ENCODE measurements at places on chromosomes 4 and X.
A peak's percentile ranks its signal among the peaks of the same experiment; 100 is the strongest.

GRCh38 chr4:167100120-167100519 lies 134.2 kb downstream of the SPOCK3 start:
- DNase-seq, result peak; percentile 5

DNA sequence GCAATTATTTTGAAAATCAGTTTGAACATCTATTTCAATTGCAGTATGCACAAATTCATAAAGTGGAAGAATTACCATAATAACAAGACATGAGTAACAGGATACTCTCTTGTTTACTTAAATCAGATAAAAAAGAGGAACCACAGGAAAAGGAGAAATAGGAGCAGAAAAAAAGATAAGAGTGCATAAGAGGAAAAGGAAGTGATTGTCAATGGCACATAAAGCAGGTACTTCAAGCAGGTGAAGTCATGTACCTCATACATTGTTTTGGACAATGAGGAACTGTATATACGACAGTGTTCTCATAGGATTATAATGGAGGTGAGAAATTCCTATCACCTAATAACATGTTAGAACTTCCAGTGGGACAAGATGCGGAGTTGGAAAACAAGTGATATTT lies 334.5 kb upstream of the PCDH7 start:
- no peak for DNase-seq

- DNase-seq, result no peak
These were observed 32.3 kb downstream of the MAML3 start for GRCh38 chr4:140121646-140122045.

DNA sequence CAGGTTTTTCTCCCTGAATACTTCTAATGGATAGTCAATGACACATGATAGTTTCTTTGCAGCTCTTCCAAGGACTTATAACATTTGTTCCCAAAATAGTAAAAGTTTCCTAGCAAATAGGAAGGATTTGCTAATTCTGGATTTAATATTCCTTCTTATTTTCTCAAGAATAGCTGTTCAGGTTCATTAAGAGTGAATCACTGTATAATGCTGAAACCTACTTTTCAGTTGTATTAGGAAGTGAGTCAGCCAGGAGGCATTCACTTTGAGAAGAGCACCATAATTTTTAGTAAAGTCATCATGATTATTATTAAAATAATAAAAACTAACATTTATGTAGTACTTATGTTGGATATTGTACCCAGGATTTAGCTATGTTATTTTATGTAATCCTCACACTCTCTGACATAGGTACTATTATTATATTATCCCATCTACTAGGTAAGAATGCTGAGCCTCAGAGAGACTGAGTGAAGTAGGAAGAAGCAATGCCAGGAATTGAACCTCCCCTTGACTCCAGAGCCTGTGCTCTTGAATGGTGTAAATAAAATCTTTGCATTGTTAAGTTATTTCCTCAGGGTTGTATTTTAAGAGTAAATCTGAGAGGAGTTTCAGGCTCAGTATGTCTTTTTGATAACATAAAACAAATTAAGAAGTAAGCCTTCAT lies 114.8 kb downstream of the REELD1 start:
- peak; percentile 46 for DNase-seq

- DNase-seq, result no peak
These were observed 22.7 kb downstream of the DYNLT3 start for GRCh38 chrX:37824491-37825214.

- no peak for DNase-seq
These were observed 89.3 kb downstream of the TSPAN5 start for GRCh38 chr4:98568941-98569663.

DNA sequence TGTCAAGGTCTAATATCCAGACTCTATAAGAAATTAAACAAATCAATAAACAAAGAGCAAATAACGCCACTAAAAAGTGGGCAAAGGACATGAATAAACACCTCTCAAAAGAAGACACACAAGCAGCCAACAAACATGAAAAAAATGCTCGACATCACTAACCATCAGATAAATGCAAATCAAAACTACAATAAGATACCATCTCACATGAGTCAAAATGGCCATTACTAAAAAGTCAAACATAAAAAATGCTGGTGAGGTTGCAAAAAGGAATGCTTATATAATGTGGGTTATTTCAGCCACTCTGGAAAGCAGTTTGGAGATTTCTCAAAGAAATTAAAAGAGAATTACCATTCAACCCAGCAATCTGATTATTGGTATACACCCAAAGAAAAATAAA lies 481.1 kb downstream of the STPG2 start:
- DNase-seq, result no peak

DNA sequence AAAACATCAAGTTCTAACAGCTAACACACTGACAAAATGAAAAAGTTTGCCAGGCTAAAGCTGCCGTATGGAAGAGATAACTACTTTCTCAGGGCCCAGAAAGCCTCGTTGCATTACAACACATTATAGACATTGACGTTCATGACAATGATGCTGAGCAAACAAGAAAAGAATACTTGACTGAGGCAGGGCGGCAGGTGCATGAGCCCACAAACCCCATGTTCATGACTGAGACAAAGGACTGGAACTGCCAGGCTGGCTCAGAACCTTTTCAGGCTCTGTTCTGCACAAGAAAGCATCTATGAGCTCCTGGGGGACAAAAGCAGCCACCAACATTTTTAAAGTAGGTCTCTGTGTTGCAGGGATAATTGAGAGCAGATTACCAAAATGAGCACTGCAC lies 13.6 kb downstream of the TLR6 start:
- DNase-seq, result no peak

DNA sequence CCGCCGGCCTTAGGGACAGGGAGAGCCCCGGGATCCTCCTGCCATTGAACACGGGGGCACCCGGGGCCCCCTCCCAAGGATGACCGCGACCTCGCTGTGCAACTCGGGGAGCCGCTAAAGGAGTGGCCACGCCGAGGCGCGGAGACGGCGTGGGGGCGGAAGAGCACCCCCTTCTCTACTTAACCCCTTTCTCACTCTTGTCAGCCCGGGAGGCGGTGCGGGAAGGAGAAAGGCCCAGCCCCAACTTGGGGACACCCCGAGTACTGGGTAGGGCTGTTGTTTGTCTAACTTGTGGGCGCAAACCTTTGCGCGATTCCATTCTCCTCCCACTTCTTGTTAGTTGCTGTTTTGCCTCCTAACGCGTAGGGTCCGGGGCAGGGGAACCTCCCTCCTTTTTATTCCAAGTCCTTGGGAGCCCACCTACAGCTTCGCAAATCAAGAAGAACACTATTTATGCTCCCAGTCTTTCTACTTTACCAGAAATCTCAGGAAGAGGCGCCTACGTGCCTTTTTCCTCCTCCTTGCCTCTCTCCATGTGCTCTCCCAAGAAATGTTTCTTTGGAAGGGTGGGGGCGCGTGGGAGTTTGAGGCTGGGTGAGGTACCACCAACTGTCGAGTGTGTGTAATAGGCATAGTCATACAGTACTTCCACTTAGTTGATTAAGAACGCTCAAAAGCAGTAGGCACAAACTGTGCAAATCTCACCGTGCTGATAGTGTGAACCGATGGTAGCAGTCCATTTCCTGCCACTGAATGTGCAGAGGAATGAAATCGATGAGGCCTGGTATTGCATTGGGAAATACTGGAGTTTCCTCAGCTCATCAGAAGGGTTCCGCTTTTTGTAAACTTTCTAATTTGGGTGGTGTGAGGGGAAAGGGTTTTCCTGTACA lies 813 bp downstream of the DIAPH2 start:
- DNase-seq, result no peak

- DNase-seq, result no peak
These were observed 96.0 kb upstream of the C1GALT1C1 start for GRCh38 chrX:120725874-120726273.

DNA sequence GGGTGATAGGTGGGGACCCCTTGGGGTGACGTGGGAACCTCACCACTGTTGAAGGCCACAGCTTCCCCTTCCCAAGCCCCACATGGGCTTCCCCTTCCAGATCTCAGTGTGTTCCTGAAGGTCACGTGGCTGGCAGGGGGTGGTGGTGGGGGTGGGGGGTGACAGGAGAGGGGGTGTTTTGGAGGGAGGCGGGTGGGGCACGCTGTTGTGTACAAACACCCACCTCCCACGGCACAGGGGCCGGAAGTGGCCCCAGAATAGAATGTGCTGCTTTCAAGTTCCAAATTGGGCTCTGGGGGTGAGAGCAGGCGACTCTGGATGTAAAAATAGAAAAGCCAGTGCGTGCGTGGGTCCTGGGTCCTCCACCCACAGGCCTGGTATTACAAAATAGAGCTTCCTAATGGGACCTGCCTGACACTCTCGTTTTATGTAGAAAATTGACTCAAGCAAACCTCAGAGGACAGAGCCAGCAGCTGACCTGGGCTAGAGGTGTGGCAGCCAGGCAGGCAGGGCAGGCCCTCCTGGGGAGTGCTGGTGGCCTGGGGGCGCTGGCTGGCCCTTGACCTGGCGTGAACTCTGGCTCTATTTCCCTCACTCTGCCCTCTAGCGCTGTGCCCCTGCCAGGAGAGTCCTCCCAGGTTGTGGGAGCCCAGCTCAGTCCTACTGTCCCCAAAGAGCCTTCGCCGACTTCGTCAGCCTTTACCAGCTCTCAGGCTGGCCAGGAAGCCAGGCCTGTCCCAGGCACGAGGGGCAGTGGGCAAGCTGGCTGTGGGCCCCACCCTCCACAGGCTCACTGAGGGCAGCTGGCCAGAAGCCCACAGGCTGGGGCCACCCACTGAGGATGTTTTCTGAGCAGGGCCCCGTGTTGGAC lies 5.4 kb upstream of the SH3BP2 start:
- no peak for DNase-seq

GRCh38 chrX:68865300-68865699 lies 36.5 kb downstream of the EFNB1 start:
- DNase-seq, result no peak

DNA sequence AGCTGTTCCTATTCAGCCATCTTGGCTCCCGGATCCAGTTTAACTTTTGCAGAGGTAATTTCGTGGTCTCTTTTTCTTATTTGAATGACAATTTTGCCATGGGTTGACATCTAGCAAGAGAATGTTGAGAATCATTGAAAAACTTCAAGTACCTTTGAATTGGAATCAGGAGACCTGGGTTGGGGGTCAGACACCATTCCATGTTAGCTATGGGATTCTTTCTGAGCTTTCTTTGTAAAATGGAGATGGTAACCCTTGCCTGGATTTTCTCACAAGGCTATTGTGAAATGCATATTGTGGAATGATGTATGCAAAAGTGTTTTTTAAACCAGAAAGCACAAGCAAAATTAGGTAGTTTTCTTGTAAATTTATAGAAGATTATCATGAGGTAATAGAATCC lies 79.1 kb upstream of the HAND2 start:
- DNase-seq, result no peak

DNA sequence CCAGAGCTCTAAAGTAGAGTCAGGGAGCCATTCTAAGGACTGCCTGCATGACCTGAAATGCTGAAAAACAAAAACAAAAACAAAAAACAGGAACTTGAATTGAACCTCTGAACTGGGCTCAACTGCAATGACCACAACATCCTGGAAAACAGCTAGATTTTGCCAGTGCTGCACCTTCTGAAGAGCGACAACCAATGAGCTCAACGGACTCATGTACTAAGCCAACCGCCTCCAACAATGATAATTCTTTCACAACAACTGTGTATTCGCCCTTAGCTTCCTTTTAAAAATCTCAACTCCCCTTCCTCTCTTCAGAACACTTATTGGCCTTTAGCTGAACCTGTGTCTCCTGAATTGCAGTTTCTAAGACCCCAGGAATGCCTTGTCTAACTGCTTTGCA lies 69.8 kb downstream of the HAUS3 start:
- DNase-seq, result no peak

- DNase-seq, result no peak
These were observed 19.2 kb downstream of the STIM2 start for GRCh38 chr4:26879805-26880204.

GRCh38 chr4:142124874-142125273 lies 488.5 kb downstream of the IL15 start:
- DNase-seq, result no peak

DNA sequence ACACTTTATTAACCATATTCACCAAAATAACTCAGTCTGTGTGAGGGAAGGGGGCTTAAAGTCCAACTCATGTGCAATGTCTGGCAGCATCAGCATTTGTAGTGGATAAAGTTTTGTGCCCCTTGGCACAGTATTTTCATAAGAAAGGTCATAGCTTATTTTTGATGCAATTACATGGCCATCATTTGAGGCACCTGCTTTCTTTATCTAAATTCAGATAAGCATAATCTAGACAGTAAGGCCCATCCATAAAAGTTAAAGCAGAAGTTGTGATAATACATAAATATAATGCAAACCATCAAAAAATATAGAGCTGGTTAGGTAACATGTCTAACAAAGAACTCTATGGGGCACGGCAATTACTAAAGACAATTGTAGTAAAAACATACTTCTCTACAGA lies 763.7 kb downstream of the DMD start:
- no peak for DNase-seq

DNA sequence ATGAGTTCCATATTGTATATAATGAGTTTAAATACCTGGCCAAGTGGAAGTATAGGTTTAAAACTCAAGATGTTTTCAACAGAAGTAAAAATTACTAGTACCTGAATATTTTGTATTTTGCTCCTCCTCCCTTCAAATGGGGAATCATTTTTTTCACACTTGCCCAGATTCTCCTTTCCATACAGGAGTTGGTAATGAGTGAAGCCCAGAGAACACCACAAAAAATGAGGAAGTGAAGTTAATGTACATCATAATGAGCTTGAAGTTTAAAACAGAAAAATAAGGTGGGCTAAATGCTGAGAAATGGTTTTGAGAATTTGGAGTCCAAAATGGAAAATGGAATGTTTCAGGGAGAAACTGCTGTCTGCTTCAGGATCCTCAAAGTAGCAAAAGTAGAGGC lies 364.8 kb upstream of the EMCN start:
- DNase-seq, result no peak

GRCh38 chr4:165965503-165965902 lies 92.5 kb downstream of the TLL1 start:
- no peak for DNase-seq

DNA sequence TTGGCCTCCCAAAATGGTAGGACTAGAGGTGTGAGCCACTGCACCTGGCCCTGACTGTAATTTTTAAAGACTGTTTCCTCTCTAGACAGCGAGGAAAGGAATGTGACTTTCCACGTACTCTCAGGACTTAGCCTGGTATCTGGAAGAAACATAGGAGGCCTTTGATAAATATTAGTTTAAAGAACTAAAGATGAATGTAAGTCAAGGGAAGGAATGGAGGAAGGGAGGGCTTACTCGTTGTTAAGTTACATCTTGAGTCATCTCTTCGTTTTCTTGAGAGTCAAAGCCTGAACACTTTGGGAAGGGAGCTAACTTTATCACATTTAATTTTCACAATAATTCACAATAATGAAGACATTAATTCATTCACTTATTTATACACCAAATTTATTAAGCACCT lies 7.2 kb upstream of the LNX1 start:
- no peak for DNase-seq

DNA sequence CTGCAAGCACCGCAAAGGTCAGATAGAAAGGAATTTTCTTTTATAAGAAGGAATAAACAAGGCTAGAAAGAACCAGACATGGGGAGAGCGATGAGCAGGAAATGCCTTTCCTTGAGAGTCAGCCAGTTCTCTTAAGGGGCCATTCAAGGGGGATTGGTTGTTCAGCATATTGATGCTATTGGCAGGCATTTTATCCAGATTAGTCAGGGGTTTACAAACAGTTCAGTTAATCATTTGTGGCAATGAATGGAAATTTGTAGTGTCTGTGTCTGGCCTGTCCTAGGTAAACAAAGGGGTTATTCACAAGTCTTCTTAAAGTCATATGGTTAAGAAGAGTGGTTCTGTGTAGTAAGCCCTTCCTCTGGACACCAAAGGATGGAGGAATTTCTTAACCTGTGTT lies 184.7 kb upstream of the FRMPD4 start:
- peak; percentile 79 for DNase-seq

Data from fibroblast of skin of left biceps (primary cell).